Effector memory CD4-positive, alpha-beta T cell (primary cell): ENCODE measurements at places on chromosomes 1 and 21.

DNA sequence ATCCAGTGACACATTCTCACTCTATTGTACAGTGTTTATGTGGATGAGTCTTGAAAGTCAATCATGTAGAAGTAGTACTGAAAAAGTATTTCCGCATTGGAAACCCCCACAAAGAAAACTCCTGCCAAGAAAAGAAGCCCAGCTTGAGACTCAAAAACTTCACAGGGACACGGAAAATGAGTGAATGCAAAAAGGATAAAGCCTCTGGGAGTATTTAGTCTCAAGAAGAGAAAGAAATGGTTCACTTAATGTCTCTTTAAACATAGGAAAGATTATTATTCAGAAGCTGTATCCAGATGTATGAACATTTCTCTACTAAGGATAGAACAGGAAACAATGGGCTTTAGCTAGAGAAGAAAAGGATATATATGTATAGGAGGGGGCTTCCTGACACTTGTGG, 304.5 kb downstream of the BARHL2 start:
- H3K4me3 ChIP-seq = no peak overlapping the region
- no peaks in the 10 kb centered on the region for H3K36me3 ChIP-seq
- no peaks in the 10 kb centered on the region for H3K27me3 ChIP-seq
- H3K27ac ChIP-seq = no peak overlapping the region

GRCh38 chr1:83531521-83532309, 467.2 kb downstream of the TTLL7 start:
- no peak overlapping the region for H3K27ac ChIP-seq
- DNase-seq = no peak
- no peaks in the 10 kb centered on the region for H3K4me1 ChIP-seq
- no peaks in the 10 kb centered on the region for H3K36me3 ChIP-seq
- no peak overlapping the region for H3K4me3 ChIP-seq

DNA sequence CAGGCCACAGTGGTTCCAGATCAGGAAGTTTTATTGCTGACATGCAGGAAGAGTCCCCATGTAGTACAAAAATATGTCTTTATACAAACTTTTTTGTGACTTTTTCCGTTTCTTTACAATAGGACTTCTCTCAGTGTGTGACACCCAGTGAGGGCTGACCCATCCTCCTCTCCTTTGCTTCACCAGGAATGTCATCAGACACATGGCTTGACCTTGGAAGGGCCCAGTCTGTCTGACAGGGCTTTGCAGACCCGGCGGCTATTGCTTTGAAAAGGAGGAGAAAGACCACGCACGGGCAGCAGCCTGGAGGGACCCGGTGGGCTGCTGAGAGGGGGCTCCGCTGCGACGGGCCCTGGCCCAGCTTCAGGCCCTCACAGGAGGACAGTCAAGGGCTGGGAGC, 16.2 kb upstream of the EVA1B start:
- no peaks in the 10 kb centered on the region for H3K27me3 ChIP-seq
- DNase-seq = no peak
- H3K4me3 ChIP-seq = no peak overlapping the region
- H3K27ac ChIP-seq = no peak overlapping the region
- peaks cover 15% of the 10 kb centered on the region for H3K4me1 ChIP-seq
- peaks cover 19% of the 10 kb centered on the region for H3K36me3 ChIP-seq

DNA sequence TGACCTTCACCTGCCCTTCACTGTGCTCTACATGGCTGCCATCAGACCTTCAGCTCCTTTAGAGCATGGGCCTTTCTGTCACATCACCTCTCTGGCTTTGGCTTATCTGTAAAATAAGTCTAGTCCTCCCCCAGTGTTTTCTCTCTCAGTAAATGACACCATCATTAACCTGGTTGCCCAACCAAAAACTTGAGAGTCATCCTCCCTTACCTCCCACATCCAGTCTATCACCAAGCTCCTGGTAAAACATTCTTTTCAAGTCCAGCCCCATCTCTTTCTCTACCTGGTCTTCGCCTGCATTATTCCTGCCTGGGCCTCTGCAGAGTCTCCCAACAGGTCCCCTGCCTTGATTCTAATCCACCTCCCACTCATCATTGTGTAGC, 13.1 kb downstream of the SLC26A9 start:
- DNase-seq = no peak
- H3K4me3 ChIP-seq = no peak overlapping the region
- H3K36me3 ChIP-seq = no peaks in the 10 kb centered on the region
- H3K27me3 ChIP-seq = no peaks in the 10 kb centered on the region
- no peaks in the 10 kb centered on the region for H3K4me1 ChIP-seq
- H3K27ac ChIP-seq = no peak overlapping the region

- H3K27ac ChIP-seq = no peak overlapping the region
- H3K36me3 ChIP-seq = peaks cover 4% of the 10 kb centered on the region
- no peaks in the 10 kb centered on the region for H3K27me3 ChIP-seq
- H3K4me1 ChIP-seq = no peaks in the 10 kb centered on the region
These were observed 25.9 kb downstream of the RPAP2 start for GRCh38 chr1:92324784-92325183.

GRCh38 chr21:37176716-37177115, 90.4 kb downstream of the VPS26C start:
- peaks cover 48% of the 10 kb centered on the region for H3K36me3 ChIP-seq
- H3K27ac ChIP-seq = no peak overlapping the region
- H3K27me3 ChIP-seq = no peaks in the 10 kb centered on the region
- no peaks in the 10 kb centered on the region for H3K4me1 ChIP-seq

DNA sequence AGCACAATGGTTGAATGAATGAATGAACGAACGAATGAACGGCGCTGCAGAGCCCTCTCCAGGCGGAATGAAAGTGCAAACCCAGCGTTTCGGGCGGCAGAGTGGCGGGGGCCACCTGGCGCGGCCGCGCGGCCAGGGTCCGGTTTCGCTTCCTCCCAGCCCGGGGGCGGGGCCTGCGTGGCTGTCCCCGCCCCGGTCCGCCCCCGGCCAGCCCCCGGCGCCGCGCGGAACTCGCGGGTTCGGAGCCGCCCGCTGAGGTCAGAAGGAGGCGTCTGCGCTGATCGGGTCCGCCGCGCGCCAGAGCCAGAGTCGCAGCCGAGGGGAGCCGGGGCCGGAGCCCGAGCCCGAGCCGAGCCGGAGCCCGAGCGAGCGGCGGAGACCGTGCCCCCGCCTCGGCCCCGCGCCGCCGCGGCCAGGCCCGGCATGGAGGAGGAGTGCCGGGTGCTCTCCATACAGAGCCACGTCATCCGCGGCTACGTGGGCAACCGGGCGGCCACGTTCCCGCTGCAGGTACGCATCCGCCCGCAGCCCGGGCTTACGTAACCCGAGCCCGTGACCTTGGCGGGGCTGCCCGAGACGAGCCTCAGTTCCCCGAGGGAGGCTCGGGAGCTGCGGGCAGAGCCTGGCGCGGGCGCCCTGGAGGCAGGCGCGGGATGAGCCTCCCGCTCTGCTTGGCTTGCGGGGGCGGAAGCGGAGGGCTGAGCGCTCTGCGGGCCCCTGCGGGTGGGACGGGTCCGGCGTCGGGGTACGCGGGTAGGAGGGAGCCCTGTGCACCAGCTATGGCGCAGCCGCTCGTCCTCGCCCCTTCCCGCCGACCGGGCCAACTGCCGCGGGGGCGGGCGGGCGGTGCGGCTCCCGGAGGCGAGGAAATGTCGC, at the start of gene PDXK:
Gene PDXK (plus strand): TSS at position 258 of the 876 bp plus-strand sequence. CDS start 166 bp downstream, at position 424.
- H3K36me3 ChIP-seq = peaks cover 9% of the 10 kb centered on the region
- H3K27me3 ChIP-seq = no peaks in the 10 kb centered on the region
- H3K4me3 ChIP-seq = peak within 1 kb of the TSS; percentile 68

DNA sequence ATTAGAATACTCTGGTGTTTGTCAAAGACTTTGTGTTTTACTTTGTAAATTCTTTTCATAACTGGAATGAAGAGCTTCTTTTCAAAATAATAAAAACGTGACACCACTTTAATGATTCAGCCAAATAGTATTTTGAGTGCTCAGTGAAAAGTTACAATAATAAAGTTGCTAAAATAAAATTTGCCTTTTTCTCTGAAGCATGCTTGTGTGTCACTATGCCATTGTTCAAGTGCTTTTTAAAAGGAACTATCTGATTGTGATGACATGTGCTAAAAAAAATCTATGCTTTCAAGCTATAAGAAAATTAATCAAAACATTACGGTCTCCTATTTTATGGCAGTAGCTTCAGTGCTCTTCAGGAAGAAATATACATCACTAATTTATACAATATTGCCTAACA, 1290.5 kb upstream of the B3GALT2 start:
- H3K4me1 ChIP-seq = no peaks in the 10 kb centered on the region
- no peak for DNase-seq
- H3K27me3 ChIP-seq = no peaks in the 10 kb centered on the region
- no peak overlapping the region for H3K27ac ChIP-seq
- no peaks in the 10 kb centered on the region for H3K36me3 ChIP-seq

GRCh38 chr1:1893291-1893985, 2.6 kb upstream of the GNB1 start:
- H3K27me3 ChIP-seq = no peaks in the 10 kb centered on the region
- DNase-seq = no peak
- H3K4me3 ChIP-seq = no peak overlapping the region
- H3K36me3 ChIP-seq = no peaks in the 10 kb centered on the region
- H3K4me1 ChIP-seq = peaks cover 27% of the 10 kb centered on the region
- H3K27ac ChIP-seq = no peak overlapping the region

DNA sequence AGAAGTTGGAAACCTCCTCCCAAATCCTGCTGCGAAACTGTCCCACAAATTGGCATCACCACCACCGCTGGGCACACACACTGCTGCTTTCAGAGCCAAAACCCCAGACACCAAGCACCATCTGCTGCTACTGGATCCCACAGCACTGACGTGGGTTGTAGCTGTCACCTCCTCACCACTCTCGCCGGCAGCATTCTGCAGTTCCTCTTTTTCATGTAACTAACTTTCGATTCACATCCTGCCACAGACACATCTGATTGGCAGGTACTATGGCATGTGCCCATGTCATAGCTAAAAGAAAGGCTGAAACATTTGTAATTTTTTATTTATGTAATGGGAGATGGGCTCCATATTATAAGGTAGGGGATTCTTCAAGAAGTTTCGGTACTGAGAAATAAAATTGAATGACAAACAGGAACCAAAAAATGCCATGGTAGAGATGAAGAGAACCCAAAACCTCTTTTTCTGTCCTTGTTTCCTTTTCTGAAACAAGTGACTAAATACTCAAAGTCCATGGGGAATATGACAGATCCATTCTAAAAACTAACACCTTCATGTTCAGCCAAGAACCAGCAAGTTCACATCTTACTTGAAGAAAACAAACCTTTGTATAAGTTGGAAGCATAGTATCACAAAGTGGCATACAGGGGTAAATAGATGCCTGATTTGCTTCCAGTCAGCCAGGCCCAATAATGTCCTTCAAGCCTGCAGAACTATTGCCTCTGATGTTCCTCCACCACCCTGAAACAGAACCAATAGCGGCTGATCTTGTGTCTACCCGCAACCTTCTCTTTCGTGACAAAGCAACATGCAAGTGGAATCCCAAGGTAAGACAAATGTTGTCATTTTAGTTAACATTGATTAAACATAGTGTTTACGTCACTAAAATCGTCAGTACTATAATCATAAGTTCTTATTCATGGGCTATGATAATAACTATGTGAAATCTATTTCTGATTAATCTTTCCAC, 26.6 kb upstream of the RGS13 start:
- H3K4me3 ChIP-seq = no peak overlapping the region
- no peaks in the 10 kb centered on the region for H3K27me3 ChIP-seq
- H3K36me3 ChIP-seq = no peaks in the 10 kb centered on the region
- no peak overlapping the region for H3K27ac ChIP-seq
